ENCODE measurements at places on chromosomes 12 and 14.

GRCh38 chr14:22838631-22839041 lies 2.3 kb downstream of the MMP14 start:
- H3K4me1 ChIP-seq = peaks cover 6% of the 10 kb centered on the region
- H3K4me3 ChIP-seq = no peak overlapping the region
- H3K27ac ChIP-seq = no peak overlapping the region

GRCh38 chr12:15193946-15194345 lies 27.3 kb downstream of the RERG start:
- no peak for DNase-seq
- no peaks in the 10 kb centered on the region for H3K4me1 ChIP-seq
- no peak overlapping the region for H3K4me3 ChIP-seq
- H3K27me3 ChIP-seq = no peaks in the 10 kb centered on the region
- no peaks in the 10 kb centered on the region for H3K36me3 ChIP-seq

GRCh38 chr12:51947246-51947996 lies 4.1 kb upstream of the ACVR1B start:
- no peak overlapping the region for H3K27ac ChIP-seq
- peaks cover 4% of the 10 kb centered on the region for H3K4me1 ChIP-seq
- DNase-seq = no peak
- H3K4me3 ChIP-seq = no peak overlapping the region
- H3K27me3 ChIP-seq = no peaks in the 10 kb centered on the region
- no peaks in the 10 kb centered on the region for H3K36me3 ChIP-seq

DNA sequence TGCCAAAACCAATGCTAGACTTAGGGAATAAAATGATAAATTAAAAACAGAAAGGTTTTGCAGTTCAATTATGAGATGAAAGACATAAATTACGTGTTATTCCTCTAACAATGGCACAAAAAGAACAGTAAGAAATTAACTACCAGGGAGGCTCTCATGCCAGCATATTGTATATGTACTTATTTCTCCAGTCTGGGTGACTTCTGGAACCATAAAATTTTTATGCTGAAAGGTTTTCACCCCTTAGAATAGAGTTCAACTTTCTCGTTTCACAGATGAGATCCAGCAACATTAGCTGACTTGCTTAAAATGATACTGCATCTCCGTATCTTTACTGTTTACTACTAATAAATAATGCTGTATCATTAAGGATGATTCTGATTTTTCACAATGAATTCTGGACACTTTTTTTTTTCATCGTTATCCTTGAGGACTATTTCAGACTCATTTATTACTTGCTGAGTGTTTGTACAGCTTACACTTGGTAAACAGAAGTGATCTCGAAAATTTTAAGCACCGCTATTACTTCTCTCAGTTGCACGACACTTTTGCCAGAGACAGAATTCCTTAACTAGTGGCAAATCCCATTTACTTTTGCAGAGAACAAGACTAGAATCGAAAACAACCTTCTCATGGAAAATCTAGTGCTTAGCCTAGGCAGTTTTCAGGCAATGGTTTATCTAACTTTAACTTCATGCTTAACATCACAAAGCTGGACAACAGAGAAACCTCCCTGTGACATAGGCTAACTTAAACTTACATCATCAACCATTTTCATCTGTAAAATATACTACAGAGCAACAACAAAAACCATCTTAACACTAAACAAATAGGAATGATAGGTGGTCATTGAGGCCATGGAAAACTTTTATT lies 2.7 kb downstream of the RSRC2 start:
- no peaks in the 10 kb centered on the region for H3K27me3 ChIP-seq
- H3K4me1 ChIP-seq = peaks cover 34% of the 10 kb centered on the region
- no peak for DNase-seq
- H3K4me3 ChIP-seq = no peak overlapping the region

DNA sequence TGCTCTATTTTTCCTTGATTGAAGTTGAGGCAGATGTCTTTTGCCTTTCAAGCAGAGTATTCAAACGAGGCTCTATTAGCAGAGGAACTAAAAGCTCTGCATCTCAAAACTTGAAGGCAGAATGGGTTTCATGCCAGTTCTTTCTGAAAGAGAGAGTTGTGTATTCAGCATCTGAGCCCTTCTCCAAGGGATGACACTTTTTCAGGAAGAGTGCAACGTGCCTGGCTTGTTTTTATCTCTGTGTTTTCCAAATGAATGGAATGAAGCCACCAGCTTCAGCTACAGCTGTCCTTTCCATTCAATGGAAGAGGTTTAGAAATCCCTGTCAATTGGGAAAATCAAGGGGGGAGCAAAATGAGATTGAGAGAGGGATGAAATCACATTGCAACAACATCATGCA lies 14.6 kb downstream of the BEST3 start:
- H3K27me3 ChIP-seq = no peaks in the 10 kb centered on the region
- DNase-seq = no peak
- H3K36me3 ChIP-seq = no peaks in the 10 kb centered on the region
- no peak overlapping the region for H3K4me3 ChIP-seq

GRCh38 chr14:35503646-35504045 lies 30.3 kb upstream of the INSM2 start:
- no peaks in the 10 kb centered on the region for H3K36me3 ChIP-seq
- no peaks in the 10 kb centered on the region for H3K27me3 ChIP-seq
- DNase-seq = no peak
